Caco-2 (cell line): ENCODE measurements at places on chromosomes 2 and 18.

- H3K27ac ChIP-seq = peak overlapping the region; percentile 19
- peaks cover 23% of the 10 kb centered on the region for H3K4me1 ChIP-seq
- H3K27me3 ChIP-seq = no peaks in the 10 kb centered on the region
- peak; percentile 43 for DNase-seq
- H3K36me3 ChIP-seq = no peaks in the 10 kb centered on the region
Measured at GRCh38 chr2:85143463-85144082, 10.4 kb downstream of the TCF7L1 start.

GRCh38 chr2:215442401-215442787 is 6.5 kb upstream of the FN1 start:
- H3K27me3 ChIP-seq = no peaks in the 10 kb centered on the region
- no peak for DNase-seq
- peaks cover 49% of the 10 kb centered on the region for H3K4me1 ChIP-seq
- H3K27ac ChIP-seq = peak overlapping the region; percentile 26

DNA sequence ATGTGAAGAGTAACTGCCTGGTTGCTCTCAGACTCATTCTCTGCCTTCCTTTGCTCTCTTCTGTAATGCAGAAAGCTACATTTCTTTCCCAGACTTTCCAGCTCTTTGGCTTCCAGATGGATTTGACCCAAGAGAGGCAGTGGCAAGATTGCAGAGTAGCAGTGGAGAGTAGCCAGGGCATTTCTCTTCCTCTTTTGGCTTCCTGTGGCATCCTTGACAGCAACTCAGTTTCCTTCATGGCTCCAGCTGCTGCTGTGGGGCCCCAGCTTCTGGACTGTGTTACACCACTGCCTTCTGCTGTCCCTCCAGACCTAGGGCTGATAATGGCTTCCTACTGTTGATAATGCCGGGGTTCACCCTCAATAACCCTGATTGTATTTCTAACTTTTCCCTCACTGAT is 469.4 kb upstream of the SPRED2 start:
- no peaks in the 10 kb centered on the region for H3K27me3 ChIP-seq
- H3K4me1 ChIP-seq = no peaks in the 10 kb centered on the region
- H3K27ac ChIP-seq = no peak overlapping the region
- H3K4me3 ChIP-seq = no peak overlapping the region
- H3K36me3 ChIP-seq = no peaks in the 10 kb centered on the region

GRCh38 chr2:233840520-233840919 is 13.8 kb downstream of the HJURP start:
- no peak overlapping the region for H3K4me3 ChIP-seq
- H3K36me3 ChIP-seq = peaks cover 2% of the 10 kb centered on the region
- H3K4me1 ChIP-seq = no peaks in the 10 kb centered on the region
- DNase-seq = no peak
- H3K27me3 ChIP-seq = no peaks in the 10 kb centered on the region
- H3K27ac ChIP-seq = no peak overlapping the region

GRCh38 chr2:102664471-102664909 is 45.1 kb downstream of the SLC9A2 start:
- no peak overlapping the region for H3K4me3 ChIP-seq
- peak; percentile 58 for DNase-seq
- H3K36me3 ChIP-seq = no peaks in the 10 kb centered on the region
- H3K27ac ChIP-seq = no peak overlapping the region

DNA sequence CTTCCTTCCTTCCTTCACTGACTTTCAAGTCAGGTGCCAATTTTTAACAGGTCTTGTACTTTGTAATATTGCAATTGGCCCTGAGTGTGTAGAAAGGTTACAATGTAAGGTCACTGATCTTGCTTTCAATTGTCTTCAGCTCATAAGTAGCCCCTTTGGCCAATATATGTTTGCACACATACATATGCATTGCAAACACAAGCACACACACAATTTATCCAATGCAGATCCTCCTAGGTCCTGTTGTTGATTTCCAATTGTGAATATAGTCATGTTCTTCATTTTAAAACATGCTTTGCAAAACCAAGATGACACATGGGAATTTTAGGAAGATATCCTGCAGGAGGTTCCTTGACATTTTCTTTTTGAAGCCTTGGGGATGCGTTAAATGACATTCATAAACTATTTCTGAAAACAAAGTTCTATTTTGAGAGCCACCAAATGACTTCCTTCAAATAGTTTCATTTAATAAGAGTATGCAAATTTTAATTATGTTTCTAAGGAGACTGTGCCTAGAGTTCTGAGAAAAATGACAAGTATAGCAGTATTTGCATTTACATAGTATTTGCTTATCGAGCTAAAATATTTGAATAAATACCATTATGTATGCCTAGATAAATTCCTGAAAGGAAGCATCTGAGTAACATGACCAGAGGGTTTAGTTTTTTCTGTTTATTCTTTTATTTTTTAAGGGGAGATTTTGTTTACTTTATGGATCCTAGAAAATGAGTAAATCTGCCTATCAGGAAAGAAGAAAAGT is 117.1 kb upstream of the TMEFF2 start:
- H3K4me3 ChIP-seq = no peak overlapping the region
- no peak for DNase-seq
- H3K36me3 ChIP-seq = no peaks in the 10 kb centered on the region
- no peaks in the 10 kb centered on the region for H3K4me1 ChIP-seq
- H3K27me3 ChIP-seq = no peaks in the 10 kb centered on the region
- no peak overlapping the region for H3K27ac ChIP-seq

- DNase-seq = no peak
- no peak overlapping the region for H3K4me3 ChIP-seq
- no peaks in the 10 kb centered on the region for H3K27me3 ChIP-seq
- no peak overlapping the region for H3K27ac ChIP-seq
Measured at GRCh38 chr2:13522917-13523821, 806.4 kb downstream of the TRIB2 start.

DNA sequence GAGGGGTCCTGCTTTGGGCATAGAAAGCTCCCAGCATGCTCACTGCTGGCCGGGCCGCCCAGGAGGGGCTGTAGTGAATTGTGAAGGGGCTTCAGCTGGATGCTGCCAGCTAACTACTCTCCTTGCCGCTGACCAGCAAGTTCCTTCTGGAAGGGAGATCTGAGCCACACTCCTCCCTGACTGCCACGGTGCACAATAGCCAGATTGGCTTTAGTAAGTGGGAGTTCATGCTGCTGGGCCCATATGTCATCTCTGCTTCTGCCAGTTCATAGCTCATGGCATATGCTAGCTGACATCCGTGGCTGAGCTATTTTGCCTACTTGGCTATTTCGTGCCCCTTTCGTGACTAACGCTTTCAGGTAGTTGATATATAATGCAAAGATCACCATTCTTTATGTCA is 51.6 kb upstream of the ROCK2 start:
- H3K36me3 ChIP-seq = no peaks in the 10 kb centered on the region
- peaks cover 12% of the 10 kb centered on the region for H3K4me1 ChIP-seq
- no peak overlapping the region for H3K27ac ChIP-seq
- H3K27me3 ChIP-seq = no peaks in the 10 kb centered on the region
- DNase-seq = no peak
- H3K4me3 ChIP-seq = no peak overlapping the region

- no peaks in the 10 kb centered on the region for H3K27me3 ChIP-seq
- no peak overlapping the region for H3K4me3 ChIP-seq
- no peaks in the 10 kb centered on the region for H3K36me3 ChIP-seq
- no peak for DNase-seq
- no peak overlapping the region for H3K27ac ChIP-seq
- H3K4me1 ChIP-seq = peaks cover 24% of the 10 kb centered on the region
Measured at GRCh38 chr2:37560241-37560848, 111.1 kb downstream of the CDC42EP3 start.

DNA sequence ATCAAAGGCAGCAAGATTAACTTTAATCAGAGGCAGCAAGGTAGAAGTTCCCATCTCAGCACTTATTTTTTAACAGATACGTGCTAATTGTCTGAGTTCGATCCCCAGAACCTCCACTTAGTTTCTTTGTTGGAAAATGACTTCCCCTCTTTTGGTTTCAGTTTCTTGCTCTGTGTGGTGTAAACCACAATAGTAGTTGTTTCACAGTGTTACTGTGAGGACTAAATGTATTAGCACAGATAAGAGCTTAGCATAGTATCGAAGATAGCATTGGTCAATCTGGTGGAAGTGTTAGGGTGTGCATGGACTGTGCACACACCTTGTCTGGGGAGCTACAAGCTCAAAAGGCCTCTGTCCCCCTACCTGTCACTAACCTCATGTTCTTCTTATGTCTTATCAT is 988.3 kb upstream of the GYPC start:
- no peaks in the 10 kb centered on the region for H3K36me3 ChIP-seq
- no peak overlapping the region for H3K4me3 ChIP-seq
- H3K27ac ChIP-seq = no peak overlapping the region
- DNase-seq = no peak
- H3K27me3 ChIP-seq = no peaks in the 10 kb centered on the region

DNA sequence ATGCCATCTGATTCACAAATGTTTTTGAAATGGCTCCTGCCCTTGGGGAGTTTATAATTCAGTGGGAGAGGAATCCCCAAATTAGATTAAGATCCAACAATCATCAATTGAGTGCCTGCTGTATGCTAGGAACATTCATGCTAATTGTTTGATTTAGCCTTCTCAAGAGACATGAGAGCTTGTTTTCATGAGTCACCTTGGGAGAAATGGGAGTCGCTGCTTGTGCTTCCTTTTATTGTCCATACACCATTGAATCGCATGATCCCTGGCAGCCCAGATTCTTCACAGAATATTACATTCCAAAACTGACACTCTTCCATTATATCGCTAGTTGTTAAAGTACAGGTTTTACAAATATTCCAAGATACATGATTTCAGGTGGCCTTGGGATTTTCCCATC is 106.0 kb upstream of the MAP3K20 start:
- no peaks in the 10 kb centered on the region for H3K27me3 ChIP-seq
- H3K36me3 ChIP-seq = no peaks in the 10 kb centered on the region
- H3K27ac ChIP-seq = no peak overlapping the region

DNA sequence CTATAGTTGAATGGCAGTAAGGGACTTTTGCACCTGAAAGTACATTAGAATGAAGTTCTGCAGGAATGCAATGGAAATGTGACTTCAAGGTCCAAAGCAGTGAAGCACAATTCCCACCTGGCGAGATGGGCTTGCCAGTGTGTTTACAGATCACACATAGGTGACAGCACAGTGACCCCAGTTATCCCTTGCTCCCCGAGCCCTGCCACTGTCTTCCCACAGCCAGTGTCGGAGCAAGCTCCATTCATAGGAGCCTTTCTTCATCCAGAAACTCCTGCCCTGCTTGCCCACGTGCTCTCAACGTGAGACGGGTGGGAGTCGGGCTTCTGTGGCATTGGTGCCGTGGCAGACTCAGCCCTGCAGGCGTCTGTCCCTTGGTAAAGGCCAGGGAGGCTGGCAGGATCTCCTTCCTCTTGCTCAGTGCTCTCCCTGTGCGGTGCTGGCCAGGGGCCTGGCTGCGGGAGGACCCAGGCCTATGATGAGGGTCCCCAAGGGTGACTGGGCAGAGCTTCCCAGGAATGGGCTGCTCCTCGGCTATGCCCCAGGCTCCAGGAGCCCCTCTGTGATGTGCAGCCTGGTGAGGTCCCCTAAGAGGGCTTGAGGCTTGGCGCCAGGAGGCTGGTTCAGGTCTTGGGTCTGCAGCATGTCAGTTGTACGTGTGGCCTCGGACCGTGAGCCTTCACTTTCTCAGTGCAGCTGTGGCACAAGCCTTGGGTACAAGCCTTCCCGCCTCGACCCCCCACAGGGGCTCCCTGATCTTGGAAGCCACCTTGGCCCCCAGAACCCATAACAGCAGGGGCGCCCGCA is 40.2 kb downstream of the SNED1 start:
- no peaks in the 10 kb centered on the region for H3K4me1 ChIP-seq
- no peaks in the 10 kb centered on the region for H3K36me3 ChIP-seq
- no peak overlapping the region for H3K4me3 ChIP-seq

DNA sequence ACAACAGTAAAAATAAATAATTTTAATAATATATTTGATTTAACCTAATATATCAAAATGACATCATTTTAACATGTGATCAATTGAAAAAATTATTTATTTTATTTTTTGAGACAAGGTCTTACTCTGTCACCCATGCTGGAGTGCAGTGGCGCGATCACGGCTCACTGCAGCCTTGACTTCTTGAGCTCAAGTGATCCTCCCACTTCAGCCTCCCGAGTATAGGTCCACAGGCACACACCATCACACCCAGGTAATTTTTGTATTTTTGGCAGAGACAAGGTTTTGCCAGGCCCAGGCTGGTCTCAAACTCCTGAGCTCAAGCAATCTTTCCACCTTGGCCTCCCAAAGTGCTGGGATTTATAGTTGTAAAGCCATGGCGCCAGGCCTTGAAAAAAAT is 126.7 kb upstream of the COPS8 start:
- peaks cover 28% of the 10 kb centered on the region for H3K4me1 ChIP-seq
- no peaks in the 10 kb centered on the region for H3K36me3 ChIP-seq
- H3K27me3 ChIP-seq = no peaks in the 10 kb centered on the region
- H3K27ac ChIP-seq = no peak overlapping the region
- no peak for DNase-seq

DNA sequence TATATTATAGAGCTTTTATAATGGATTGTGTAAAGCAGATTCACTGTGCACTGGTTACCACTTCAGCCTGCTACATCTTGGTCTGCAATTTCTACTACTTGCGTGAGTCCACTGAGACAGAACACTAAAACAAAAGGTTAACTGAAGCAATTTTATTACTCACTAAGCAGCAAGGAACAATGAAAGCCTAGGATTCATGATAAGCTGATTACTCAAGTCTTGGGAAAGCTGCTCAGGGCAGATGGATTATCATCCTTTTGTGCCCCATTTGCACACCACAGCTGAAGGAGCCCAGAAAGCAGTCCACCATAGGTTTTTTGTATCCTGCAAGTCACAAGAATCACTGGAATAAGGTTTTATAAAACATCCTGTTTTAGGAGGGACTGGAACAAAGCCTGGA is 1215.2 kb upstream of the TMEFF2 start:
- no peaks in the 10 kb centered on the region for H3K27me3 ChIP-seq
- no peak for DNase-seq
- H3K4me3 ChIP-seq = no peak overlapping the region
- no peaks in the 10 kb centered on the region for H3K36me3 ChIP-seq
- H3K27ac ChIP-seq = no peak overlapping the region

- H3K4me3 ChIP-seq = no peak overlapping the region
- H3K27me3 ChIP-seq = no peaks in the 10 kb centered on the region
- no peaks in the 10 kb centered on the region for H3K36me3 ChIP-seq
- no peak for DNase-seq
Measured at GRCh38 chr18:51211552-51211951, 14.1 kb upstream of the MEX3C start.

GRCh38 chr18:7523772-7524171 is 43.3 kb upstream of the PTPRM start:
- H3K4me1 ChIP-seq = no peaks in the 10 kb centered on the region
- no peak overlapping the region for H3K27ac ChIP-seq
- H3K4me3 ChIP-seq = no peak overlapping the region
- no peaks in the 10 kb centered on the region for H3K36me3 ChIP-seq
